ENCODE measurements at places on chromosomes 12 and 14.

DNA sequence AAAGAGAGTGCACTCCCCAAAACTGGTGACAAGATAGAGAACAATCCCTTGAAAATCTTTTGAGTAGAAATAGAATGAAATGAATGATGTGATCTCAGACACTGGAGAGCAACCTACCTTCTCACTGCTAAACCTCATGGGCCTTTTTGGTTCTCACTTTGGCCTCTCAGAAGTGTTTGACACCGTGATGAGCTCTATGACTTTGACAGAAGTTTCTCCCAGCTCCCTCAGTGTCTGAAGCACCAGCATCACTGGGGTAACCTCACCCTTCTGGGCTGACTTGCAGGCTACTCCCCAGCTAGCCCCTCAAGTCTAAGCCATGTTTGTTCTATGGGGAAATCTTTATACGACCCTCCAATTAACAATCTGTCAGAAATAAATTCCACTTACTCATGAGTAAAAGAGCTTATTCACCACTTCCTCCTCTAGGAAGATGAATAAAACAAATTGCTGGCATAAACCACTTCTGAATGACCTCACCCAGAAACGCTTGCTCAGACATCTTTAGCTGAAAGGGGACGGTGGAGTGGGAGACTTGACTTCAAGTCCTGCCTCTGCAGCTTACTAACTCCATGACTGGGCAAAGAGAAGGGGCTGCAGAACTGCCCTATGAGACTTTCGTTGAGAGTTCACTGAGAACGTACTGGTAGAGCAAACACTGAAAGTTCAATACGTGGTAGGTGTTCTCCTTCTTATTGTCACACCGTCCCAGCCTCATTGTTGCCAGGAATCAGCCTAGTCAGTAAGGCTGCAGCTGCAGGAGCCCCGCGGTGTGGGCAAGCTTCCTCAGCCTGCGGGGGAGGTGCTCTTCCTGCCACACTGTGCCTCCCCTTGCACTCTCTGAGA, 46.5 kb downstream of the ST8SIA1 start:
- DNase-seq = no peak

- DNase-seq = no peak
These were observed 18.2 kb downstream of the PNMA1 start for GRCh38 chr14:73695997-73696396.

- DNase-seq = peak; percentile 63
These were observed 51.4 kb downstream of the VCPKMT start for GRCh38 chr14:50064993-50065392.

DNA sequence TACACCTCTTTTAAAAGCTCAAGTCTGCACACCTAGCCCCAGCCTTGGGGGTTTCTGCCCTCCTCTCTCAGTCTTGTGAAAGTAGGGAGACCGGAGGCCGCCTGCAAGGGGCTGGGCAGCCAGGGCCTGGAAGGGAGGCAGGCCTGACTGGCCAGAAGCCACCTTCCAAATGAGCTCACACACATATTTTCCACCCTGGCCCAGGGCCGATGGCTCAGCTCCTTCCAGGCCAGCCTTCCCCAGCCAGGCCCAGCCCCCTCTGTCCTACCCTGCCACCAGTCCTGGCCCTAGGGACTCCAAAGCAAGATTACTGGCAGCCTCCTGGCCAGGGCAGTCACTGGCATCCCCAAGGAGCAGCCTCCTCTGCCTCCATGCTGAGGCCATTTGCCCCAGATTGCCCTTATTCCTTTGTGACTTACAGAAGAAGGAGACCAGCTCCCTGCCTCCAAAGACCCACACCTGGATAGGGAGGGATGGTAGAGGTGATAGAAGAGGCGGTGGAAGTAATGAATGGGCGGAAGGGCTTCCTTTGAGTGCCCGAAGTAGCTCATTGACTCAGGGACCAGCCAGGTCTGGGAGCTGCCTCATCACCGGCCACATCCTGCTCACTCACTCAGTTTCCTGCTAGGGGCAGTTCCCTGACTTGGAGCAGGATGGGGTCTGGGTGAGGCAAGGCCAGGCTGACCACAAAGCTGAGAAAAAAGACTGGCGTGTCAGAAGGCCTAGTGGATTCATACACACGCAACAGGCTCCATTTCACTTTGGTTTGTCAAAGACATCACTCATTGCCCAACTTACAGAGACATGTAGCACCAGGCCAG, 14.8 kb downstream of the MMP14 start:
- DNase-seq = peak; percentile 90

GRCh38 chr12:42589465-42590329, at the start of gene PRICKLE1:
Gene PRICKLE1 (minus strand): TSS chr12:42589746. CDS start chr12:42472516, 117,230 bp downstream.
- no peak for DNase-seq

DNA sequence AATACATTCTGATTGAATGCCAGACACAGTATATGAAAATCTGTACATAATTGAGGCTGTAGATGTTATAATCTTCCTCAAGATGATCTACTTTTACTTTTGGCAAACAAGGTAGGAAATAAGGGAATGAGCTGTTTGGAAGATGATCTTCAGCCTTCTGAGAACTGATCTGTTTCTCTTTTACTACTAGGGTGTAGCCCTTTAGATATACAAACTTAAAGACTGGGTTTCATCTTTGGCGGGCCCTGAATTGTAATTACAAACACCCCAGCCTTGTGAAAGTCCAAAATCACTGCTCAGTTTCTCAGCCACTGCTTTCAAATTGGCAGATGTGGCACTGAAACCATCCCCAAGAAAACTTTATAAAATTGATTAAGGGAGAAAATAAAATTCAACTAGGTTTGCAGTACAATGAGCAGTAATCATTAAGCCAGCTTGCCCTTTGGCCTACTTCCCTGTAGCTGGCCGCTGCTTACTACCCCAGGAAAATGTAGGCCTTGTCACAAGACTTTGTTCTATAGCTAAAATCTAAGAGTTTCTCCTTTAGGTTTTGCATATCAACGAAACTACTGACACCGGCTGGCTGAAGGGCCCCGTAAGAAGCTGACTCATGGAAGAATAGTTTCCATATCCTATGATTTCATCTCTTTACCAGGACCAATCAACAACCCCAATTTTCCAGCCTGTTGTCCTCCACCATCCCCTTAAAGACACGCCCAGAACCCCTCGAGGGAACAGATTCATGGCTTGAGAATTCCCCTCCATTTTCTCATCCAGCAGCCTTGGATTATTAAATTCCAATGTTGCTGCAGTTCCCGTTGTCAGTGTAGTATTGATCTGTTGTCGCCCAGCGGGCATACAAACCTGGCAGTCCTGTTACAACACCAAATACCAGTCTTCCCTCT, 210.8 kb downstream of the PCNX1 start:
- no peak for DNase-seq

- no peak for DNase-seq
These were observed 61.3 kb downstream of the DICER1 start for GRCh38 chr14:95095996-95096395.

- DNase-seq = no peak
These were observed 137.0 kb upstream of the MDM1 start for GRCh38 chr12:68469113-68469512.

- DNase-seq = peak; percentile 84
These were observed 20.5 kb downstream of the IRF2BPL start for GRCh38 chr14:77007975-77008421.

DNA sequence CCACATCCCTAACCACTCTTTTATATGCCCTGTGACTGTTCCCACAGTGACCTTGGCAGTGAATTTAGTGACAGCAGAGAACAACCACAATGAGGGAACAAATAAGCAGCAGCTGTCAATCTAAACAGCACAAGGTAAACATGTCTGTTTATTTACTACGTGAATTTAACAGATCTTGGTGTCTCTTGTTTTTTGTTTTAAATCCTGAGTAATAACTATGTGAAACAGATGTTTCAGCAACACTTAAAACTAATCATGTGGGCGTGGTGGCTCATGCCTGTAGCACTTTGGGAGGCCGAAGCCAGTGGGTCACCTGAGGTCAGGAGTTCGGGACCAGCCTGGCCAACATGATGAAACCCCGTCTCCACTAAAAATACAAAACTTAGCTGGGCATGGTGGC, 17.0 kb upstream of the CFAP54 start:
- no peak for DNase-seq

- DNase-seq = no peak
These were observed 3.7 kb upstream of the DHRS4L2 start for GRCh38 chr14:23984891-23985602.

DNA sequence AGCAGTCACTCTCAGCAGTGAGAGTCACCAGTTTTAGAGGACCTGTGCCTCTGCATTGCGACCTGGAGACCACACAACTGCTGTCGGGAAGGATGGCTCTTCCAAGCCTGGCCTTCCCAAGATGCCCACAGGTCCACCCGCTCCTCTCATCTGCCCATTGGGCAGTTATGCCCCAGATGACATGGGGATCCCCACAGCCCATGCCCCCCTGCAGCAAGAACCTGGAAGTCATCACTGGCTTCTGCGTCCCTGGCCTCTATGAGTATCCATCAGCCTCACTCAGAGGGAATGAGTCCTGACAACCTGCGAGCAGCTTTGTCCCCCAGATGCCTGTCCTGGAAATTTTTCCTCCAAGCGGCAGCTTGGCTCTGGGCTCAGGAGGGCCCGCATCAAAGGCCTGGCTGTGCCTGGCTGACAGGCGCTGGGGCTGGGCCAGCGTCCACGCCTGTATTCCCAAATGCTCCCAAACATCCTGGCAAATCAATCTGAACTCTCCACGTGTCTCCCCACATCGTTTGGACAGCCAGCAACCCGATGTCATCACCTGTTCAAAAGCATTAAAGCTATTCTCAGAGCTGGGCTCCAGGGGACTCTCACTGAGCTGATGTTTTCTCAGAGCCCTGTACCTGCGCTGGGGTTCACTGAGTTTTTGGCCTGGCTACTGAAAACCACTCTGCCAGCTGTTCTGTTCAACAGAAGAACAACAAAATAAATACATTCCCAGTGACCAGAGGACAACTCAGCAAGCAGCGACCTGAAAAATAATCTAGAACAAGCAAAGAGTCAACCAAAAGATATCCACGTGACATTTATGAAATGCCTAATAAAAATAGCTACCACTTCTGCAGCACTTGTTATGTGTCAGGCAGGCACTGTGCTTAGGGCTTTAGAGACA, 57.8 kb downstream of the CLMN start:
- DNase-seq = no peak
